ENCODE measurements at places on chromosomes 16 and 17.

GRCh38 chr17:32569171-32570080 is 82.6 kb downstream of the CDK5R1 start:
- no peak for DNase-seq

GRCh38 chr16:30609002-30609925 is 925 bp downstream of the ZNF689 start:
- no peak for DNase-seq

- DNase-seq, result no peak
These were observed 18.3 kb downstream of the NT5M start for GRCh38 chr17:17321356-17322025.

GRCh38 chr17:34644941-34645550 is 65.7 kb downstream of the TMEM132E start:
- DNase-seq, result no peak

DNA sequence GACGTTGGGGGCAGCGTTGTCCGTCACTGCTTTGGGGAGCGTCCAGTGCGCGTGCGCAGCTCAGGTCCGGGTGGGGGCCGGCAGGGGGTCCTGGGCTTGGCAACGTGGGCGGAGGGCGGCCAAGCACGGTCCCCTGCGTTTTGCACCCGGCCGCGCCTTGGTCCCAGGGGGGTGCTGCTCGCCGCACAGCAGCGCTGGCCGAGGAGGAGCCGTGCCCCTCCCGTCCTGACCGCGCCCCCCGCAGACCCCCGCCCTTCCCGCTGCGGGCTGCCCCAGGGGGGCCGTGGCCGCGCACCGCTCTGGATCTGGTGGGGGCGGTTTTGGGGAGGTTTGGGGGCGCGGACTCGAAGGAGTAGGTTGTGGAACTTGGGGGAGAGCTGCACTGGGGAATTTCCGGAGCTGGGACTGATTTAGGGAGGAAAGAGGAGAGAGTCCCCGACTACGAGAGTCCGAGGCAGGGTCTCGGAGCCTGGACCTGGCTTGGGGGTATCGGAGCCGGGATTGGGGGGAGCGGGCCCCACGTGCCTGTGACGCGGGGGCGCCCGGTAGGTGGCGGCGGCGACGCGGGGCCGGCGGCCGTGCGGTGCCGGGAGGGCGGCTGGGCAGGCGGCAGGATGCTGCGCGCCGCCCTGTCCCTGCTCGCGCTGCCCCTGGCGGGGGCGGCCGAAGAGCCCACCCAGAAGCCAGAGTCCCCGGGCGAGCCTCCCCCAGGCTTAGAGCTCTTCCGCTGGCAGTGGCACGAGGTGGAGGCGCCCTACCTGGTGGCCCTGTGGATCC is at the start of gene SLC9A5:
Gene SLC9A5 (plus strand): TSS at position 579 of the 777 bp plus-strand sequence. CDS start 36 bp downstream, at position 615.
- no peak for DNase-seq

- no peak for DNase-seq
These were observed 504.2 kb upstream of the SALL1 start for GRCh38 chr16:51655249-51655648.

- DNase-seq, result no peak
These were observed 752 bp downstream of the EXOSC6 start for GRCh38 chr16:70250748-70251628.

DNA sequence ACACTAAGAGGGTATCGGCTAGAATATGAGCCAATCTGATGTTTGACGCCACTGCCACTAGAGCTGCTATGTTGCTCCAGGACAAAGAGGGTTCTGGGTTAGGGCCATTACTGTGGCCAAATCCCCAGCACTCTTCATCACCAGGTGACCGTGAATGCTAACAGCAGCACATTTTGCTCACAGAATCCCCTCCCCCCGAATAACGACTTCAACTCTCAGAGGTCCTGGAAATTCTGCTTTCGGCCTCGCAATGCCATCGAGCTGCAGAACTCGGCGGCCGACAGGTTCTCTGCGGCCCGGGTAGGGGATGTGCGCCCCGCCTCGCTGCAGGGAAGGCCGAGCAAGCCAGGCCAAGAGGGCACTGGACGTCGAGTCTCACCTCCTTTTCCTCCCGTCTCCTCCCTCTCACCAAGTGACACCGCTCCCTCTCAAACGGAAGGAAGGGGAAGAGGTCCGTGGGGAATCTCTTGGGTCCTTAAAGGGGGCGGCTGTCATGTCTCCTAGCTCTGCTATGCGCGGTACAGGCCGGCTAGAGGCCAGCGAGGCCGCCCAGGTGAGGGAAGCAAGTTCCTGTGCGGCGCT is 31.9 kb downstream of the CDK5R1 start:
- no peak for DNase-seq

DNA sequence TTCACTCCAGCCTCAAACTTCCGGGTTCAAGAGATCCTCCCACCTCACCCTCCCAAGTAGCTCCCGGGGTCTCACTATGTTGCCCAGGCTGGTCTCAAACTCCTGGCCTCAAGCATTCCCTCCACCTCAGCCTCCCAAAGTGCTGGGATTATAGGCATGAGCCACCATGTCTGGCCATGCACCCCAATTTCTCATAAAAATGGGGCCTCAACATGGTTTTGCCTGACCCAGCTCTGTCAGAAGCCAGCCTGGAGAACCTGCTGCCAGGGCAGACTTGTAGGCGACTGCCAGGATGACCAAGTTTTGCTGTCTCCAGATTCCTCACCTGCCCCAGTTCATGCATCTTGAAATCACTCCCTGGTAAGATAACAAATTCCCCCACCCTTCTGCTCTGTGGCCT is 82.9 kb downstream of the AIPL1 start:
- no peak for DNase-seq

DNA sequence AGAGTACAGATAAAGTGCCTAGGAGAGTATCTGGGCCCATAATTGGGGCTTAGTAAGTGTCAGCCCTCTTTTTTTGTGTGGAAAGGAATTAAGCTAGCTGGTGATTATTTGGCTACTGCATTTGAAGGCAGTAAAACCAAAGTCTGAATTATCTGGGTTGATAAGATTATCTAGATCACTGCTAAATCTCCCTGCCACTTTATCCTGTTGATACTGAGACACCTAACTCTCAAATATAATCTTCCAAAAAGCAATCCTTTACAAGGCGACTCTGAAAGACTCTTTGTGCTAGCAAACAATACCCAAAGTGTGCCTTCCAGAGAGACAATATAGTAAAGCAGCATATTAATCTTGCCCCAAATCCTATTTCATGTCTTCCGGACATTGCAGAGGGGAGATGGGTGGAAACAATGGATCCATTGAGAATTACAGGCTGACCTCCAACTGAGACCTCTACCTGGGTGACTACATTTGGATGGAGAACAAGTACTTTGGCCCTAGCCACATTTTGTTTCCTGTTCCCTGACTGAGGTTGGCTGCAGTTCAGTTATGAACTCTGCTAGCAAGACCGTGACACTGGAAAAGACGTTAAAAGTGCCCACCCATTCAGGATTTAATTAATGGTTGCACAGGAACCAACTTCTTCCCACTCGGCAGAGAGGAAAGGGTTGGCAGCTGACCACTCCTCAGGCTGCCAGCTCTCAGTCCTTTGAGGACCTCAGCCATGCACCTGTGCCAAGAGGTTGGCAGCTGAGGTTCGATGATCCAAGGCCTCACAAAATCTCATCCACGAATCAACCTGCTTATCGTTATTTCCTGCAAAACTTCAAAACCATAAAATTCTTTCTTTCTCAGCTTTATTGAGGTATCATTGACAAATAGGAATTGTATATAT is 72.6 kb downstream of the SYCE1L start:
- DNase-seq, result no peak

GRCh38 chr16:89147085-89147817 is 24.3 kb upstream of the CDH15 start:
- DNase-seq, result no peak

DNA sequence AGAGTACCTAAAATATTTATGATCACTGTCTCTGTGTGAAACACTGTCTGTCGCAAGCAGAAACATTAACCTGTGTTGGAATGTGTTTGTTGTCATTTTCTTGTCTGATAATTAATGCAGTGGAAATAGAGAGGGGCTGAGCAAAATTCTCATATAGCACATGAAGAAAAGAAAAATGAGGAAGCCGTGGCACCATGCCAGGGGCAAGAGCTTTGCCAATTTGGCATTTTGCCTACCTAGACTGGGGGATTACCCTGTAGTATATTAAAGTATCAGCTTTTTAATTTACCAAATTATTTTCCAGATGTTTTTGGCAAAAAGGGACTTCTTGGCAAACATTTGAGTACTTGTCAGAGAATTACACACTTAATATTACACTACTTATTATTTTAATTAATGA is 1326.6 kb upstream of the GOT2 start:
- no peak for DNase-seq

DNA sequence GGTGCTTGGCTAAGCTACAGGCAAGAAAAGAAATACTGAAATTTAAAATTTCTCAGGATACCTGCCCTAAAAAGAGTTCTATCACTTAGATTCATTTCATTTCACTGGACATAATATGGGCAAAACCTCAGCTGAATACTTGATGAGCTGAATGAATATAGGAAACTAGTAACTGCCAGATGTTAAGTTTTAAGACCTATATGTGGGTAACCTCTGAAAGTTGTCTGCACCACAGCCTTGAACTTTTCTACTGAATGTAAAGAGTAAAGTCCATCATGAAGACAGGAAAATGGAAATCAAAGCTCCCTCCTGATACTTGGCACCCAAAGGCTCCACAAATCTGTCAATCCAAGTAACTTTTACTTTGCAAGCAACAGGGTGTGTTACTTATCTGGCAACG is 50.8 kb downstream of the HIC1 start:
- DNase-seq, result no peak

- no peak for DNase-seq
These were observed 55.4 kb downstream of the WWOX start for GRCh38 chr16:78154729-78155461.

DNA sequence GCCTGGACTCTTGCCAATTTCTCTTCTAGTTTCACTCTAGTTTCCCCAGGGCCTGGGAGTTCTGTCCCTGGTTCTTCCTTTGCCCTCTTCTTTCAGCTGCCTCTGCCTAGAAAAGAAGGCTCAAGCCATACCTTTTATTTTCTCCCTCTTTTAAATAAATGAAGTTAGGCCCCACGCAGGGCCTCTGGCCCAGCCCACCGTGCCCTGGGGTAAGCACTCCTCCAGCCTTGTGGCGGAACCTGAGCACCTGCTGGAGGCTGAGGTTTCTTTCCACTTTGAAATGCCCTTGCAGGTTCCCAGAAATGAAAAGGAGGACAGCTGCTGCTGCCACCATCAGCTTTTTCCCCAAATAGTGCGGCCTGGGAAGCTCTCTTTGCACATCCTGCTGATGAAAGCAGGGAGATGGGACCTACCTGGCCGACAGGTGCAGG is 139.4 kb downstream of the CCDC182 start:
- DNase-seq, result no peak

- DNase-seq, result no peak
These were observed 179.3 kb upstream of the CIBAR2 start for GRCh38 chr16:85291302-85292148.

DNA sequence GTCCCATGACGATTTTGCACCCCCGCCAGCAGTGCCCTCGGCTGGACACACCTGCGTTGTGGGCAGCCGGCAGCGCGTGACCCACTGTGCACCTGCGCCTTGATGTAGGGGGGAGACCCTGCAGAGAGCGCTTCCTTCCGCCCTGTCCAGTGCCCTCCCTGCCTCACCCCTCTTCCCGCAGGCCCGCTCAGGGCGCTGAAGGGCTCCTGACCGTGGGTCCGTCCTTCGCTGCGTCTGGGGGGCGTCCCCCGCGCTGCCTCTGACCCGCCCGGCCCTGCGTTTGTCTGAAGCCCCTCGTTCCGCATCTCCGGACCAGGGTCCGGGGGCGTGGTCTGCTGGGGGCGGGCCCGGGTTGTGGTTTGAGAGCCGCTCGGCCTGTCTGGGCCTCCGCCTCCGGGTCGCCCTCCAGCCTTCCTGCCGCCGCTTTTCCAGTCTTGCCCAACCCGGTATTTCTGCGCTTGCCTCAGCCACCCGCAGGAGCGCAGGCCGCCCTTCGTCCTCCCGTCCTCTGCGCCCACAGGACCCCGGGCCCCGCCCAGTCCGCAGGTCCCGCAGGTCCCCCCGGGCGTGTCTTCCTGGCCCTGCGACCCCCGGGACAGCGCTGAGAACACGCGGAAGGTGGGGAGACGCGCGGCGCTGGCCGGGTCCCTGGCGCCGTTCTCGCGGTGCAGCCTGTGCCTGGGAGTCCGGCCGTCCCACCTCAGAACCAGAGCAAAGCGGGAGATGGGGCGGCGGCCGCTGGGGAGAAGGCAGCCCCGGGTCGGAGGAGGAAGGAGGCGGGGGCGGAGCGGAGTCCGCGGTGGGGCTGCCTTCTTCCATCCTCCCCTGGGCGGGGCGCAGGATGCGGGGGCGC is 4.0 kb upstream of the IL17C start:
- peak; percentile 19 for DNase-seq

DNA sequence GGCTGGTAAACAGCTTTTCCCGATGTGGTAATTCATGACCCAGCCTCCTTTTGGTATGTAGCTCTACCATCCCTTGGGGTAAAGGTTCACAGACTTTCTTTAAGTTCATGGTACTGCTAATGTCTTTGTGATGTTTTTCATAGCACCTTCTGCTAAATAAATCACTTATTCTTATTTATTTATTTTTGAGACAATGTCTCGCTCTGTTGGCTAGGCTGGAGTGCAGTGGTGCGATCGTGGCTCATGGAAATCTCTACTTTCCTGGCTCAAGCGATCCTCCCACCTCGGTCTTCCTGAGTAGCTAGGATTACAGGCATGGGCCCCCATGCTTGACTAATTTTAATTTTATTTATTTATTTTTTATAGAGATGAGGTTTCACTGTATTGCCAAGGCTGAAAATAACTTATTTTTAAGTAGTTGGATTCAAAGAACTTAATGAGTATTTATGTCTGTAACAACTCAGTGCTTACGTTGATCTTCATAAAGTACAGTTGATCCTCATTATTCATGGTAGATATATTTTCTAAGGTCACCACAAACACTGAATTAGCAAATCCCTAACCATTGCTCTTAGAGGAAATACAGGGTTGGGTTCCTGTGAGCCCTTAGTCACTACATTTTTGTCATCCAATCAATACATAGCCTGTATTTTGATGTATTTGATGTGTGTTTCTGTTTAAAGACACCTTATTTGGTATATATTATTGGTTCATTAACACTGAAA is 97.1 kb downstream of the SHISA9 start:
- no peak for DNase-seq

DNA sequence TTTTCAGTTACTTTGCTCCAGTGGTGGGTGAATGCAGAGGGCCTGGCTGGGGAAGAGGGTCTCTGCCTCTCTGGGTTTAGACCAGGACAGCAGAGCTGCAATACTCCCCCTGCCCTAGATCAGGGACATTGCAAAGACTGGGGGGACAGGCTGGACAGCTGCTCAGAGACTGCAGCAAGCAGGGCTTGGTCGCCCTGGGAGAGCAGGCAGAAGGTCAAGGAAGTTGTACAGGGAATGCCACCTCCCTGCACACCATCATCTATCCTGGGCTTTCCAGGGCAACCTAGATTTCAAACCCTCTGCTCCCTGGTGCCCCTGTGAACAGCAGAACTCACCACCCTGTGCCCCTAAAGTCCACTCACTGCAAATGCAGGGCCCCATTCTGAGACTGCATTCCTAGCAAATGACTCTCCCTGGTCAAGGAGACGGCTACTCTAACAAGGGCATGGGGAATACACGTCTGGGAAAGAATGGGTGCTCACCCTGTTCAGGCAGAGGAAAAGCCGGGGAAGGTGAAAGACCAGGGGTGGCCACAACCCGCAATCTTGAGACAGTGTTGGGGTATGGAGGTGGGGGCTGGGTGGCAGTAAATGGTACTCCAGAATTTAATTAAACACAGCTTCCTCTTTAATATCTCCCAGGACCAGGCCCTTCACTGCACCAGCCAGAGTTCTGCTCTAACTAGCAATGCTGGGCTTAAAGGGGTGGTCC is 1.0 kb downstream of the KIFC3 start:
- no peak for DNase-seq

Data from stimulated activated CD8-positive, alpha-beta memory T cell treated with anti-CD3 and anti-CD28 coated beads, Interleukin-4, amount 100 ng/mL, for 1 hour (primary cell).